CD8-positive, alpha-beta memory T cell (primary cell): ENCODE measurements at places on chromosomes 7 and 10. TPM values are rescaled to one million over a fixed set of nuclear protein-coding genes. Genes with fewer than 3 reads are reported as not detected.

DNA sequence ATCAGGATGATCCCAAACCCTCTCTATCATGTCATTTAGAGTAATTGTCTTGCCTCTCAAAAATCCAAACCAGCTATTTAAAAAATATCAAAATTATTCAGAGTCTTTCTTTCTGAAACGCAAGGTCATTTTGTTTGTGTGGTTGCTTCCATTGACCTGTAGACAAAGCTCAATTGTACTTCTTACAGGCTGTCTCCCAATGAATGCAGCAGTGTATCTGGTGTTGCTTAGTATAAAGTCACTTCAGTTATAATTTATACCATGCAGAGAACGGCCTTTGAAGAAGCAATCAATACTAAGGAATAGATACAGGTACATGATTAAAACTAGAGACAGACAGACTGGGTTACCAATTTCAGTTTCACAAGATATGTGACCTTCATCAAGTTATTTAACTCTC, 80.9 kb downstream of the DOCK4 start:
- H3K36me3 ChIP-seq: no peaks in the 10 kb centered on the region
- no peak for DNase-seq
- no peak overlapping the region for H3K27ac ChIP-seq
- H3K27me3 ChIP-seq: no peaks in the 10 kb centered on the region

Gene CHST3
- total RNA-seq: 0.07 TPM

- no peaks in the 10 kb centered on the region for H3K4me1 ChIP-seq
- no peak overlapping the region for H3K27ac ChIP-seq
- no peak overlapping the region for H3K4me3 ChIP-seq
- H3K36me3 ChIP-seq: no peaks in the 10 kb centered on the region
- no peaks in the 10 kb centered on the region for H3K27me3 ChIP-seq
Measured at GRCh38 chr10:105383978-105384377, 742.9 kb downstream of the SORCS3 start.

GRCh38 chr7:77855371-77856083, 57.0 kb downstream of the PHTF2 start:
- peaks cover 15% of the 10 kb centered on the region for H3K4me1 ChIP-seq
- H3K27ac ChIP-seq: no peak overlapping the region
- H3K4me3 ChIP-seq: no peak overlapping the region

- no peaks in the 10 kb centered on the region for H3K4me1 ChIP-seq
- no peaks in the 10 kb centered on the region for H3K36me3 ChIP-seq
- no peaks in the 10 kb centered on the region for H3K27me3 ChIP-seq
- H3K27ac ChIP-seq: no peak overlapping the region
- DNase-seq: no peak
- no peak overlapping the region for H3K4me3 ChIP-seq
Measured at GRCh38 chr7:156625580-156625979, 15.0 kb upstream of the RNF32 start.

- no peaks in the 10 kb centered on the region for H3K36me3 ChIP-seq
- no peak overlapping the region for H3K4me3 ChIP-seq
- H3K27ac ChIP-seq: no peak overlapping the region
- no peaks in the 10 kb centered on the region for H3K27me3 ChIP-seq
Measured at GRCh38 chr7:17152721-17153120, 145.7 kb upstream of the AHR start.
